ENCODE measurements at places on chromosomes 5 and 9.

- DNase-seq = no peak
These were observed 33.8 kb downstream of the ZNF131 start for GRCh38 chr5:43154469-43154868.

- DNase-seq = no peak
These were observed 74.4 kb downstream of the GLIS3 start for GRCh38 chr9:4225291-4226028.

DNA sequence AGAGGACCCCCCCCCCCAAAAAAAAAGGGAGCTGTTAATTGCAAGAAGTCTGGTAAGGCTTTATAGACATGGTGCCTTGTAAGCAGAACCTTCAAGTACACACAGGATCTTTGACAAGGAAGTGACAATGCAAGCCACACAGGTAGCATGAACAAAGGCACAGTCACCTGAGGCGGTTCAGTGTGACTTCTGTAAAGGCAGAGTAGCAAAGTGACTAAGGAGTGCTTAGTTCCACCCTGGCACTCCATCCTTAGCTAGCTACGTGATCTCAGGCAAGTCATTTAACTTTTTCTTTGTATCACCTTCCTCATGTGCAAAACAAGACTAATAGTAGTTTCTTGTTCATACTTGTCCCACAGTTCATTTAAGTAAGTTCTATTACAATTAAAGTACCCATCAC, 282.0 kb downstream of the PRELID2 start:
- DNase-seq = no peak

- no peak for DNase-seq
These were observed 14.5 kb upstream of the KCNMB1 start for GRCh38 chr5:170403675-170404074.

DNA sequence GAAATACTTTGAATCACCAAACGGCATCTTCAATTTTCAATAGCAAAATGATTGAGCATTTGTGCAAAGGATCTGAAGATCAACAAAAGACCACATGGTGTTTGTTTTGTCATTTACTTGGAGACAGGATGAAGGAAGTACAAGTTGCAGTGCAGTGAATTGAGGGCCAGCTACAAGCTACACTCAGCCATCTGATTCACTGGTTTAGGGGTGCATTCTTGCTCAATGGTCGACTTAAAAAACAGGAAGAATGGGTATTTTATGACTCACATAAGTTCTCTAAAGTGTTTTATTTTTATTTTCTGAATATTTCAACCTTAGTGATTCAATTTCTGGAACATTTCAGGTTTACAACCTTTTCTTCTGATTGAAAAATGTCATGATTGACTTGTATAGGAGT, 412.1 kb upstream of the ADAMTSL1 start:
- no peak for DNase-seq

- DNase-seq = no peak
These were observed 18.8 kb downstream of the PTAR1 start for GRCh38 chr9:69740872-69741505.

DNA sequence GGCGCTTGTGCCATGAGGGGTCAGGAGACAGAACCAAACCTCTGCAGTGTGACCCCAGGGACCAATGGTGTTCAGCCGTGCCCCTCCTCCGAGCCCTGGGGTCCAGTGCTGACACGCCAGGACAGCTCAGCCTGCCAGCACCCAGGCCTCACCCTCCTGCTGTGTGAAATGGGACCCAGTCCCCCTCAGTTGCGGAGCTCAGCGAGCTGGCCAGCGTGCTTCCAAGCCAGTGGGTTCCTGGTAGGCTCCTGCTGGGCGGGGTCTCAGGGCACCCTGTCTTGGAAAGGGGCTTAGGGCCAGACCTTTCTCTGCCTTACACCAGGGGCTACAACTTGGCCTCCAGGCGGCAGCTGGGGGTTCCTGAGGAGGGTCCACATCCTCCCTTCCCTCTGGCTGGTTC, 4.4 kb downstream of the RNF44 start:
- DNase-seq = no peak

DNA sequence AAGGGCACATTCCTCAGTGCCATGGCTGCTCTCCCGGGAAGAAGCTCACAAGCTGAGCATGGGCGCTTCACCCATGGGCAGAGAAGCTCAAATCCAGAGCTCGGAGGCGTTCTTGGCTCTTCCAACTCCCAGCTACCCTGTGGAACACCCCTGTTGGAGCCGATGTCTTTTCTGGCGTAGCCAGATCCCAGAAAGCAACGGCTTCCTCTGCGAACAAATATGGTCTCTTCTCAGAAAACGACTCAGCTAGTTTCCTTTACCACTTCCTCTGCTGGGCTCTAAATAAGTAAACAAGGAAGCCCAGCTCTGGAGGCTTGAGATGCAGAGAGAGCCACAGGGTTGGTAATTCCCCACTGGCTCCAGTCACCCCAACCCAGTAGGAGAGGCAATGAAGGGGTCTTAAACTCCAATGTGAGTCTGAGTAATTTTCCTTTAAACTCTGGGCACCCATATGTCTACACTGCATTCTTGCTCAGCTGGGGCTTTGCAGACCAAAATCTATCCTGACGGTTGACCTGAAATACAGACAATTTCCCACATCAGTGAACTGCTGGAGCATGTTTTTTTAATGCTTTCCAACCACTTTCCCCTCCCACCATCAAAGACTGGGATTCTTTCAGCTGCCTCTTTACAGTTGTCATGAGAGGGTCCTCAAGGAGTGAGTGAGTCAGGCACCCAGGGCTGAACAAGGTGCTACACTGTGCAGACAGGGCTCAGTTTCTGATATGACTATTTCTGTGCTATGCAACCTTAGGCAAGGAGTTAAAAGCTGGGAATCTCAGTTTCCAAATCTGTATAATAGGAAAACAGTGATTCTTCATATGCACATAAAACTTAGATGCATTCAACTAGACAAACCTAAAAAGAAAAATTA, at the start of gene LCP2:
LCP2 (minus strand) TSS at position 189 of the 874 bp plus-strand sequence; CDS start at position 23, 166 bp downstream.
- peak; percentile 53 for DNase-seq

DNA sequence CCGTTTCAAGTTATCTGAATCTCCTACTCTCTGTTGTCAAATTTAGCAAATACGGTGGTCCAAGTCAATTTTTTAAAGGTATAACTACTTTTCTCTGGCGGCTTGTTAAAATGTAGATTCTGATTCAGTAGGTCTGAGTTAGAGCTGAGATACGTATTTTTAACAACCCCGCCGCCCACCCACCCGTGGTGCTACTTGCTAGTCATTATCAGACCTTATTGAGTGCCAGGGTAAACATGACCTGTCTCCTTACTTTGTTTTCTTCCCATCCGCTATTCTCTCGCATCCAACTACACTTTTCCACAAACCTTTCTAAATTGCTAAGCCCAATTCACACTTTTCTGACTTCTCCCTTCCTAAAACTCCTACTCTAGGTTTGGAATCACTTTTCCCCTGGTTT, 694 bp upstream of the PLAA start:
- no peak for DNase-seq

GRCh38 chr9:104984121-104984520, 56.2 kb upstream of the ABCA1 start:
- DNase-seq = no peak

- DNase-seq = no peak
These were observed 25.5 kb upstream of the RAI14 start for GRCh38 chr5:34630596-34630995.

GRCh38 chr5:44257653-44258365, 131.4 kb downstream of the FGF10 start:
- DNase-seq = no peak

- DNase-seq = no peak
These were observed 67.2 kb downstream of the ZNF354C start for GRCh38 chr5:179127136-179128040.

DNA sequence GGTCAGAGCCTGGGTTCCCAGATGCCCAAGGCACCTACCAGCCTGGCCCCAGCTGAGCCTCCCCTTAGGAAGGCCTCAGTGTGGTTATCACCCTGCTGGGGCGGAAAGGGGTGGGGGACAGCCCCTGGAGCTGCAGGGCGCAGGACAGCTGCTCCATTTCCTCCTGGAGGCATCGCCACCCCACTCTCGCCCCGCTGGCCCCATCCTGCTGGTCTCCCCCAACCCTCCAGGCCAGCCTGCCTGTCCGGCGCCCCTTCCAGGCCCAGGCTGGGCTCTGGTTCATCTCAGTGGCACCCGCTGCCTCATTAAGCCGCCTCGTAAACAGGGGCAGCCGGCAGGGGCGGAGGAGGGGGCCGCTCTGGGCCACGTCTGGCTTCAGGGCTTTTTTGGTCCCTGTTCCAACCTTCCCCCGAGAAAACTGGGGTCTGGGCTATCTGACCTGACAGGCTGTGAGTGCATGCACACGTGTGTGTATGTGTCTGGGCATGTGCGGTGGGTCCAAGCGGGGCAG, 30.8 kb upstream of the ENHO start:
- DNase-seq = no peak

- DNase-seq = no peak
These were observed 9.6 kb upstream of the TOR4A start for GRCh38 chr9:137267933-137268355.

- DNase-seq = no peak
These were observed 244.4 kb downstream of the FAM114A2 start for GRCh38 chr5:153794327-153794726.

DNA sequence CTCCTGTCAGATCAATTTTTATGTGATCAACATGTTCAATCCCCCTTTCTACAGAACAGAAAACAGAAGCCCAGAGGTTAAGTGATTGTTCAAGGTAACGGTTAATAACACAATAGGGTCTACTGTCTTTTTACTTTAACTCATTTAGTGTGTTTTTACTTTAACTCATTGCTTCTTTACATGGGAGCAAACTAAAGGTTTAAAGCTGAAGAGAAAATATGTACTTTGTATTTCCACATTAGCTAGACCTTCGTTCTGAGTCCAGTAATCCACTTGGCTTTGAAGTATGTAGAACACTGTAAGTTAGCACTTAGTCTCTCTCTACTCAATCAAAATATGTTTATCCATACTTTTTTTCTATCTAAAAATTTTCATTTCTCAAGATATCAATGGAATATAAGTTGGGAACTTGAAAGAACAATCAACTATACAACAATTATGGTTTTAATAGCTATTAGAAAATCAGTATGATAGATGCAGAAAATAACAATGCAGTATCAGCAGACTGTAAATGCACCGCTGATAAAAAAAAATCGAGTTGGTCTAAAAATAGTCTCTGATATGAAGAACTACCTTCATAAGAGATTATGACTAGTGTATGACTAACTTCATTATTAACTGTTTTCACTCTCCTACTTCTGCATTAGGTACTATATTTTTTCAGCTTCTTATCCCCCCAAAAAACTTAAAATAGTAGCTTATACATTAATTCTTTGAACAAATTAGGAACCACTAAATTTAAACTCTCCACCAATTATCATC, 20.6 kb downstream of the PGGT1B start:
- DNase-seq = no peak

DNA sequence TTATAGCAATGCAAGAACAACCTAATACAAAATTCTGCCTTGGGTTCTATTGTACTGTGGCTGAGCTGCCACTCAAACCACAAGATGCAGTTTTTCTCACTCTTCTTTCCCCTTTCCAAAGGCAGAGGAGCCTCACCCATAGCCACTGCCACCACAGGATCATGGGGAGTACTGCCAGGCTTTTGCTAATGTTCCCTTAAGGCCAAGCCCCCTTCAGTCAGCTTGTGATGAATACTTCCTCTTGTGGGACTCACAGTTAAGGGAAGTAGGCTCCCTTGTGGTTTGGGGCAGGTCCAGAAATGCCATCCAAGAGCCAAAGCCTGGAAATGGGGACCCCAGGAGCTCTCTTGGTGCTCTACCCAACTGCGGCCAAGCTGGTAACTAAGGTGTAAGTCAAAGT, 258.7 kb downstream of the SPATA31D1 start:
- no peak for DNase-seq

DNA sequence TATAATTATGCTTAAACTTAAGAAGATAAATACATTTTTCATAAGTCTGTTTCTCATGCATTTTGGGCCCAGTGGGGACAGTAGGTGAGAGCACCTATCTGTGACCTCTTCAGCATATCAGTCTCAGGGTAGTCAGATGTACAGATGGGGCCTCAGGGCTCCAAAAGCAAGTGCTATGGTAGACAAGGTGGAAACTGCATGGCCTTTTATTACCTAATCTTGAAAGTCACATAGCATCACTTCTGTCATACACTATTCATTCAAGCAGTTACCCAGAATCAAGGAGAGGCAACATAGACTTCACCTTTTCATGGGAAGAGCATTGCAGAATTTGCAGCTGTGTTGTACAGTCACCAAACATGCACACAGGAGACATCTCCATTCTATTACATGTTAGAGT, 94.8 kb downstream of the SV2C start:
- no peak for DNase-seq

DNA sequence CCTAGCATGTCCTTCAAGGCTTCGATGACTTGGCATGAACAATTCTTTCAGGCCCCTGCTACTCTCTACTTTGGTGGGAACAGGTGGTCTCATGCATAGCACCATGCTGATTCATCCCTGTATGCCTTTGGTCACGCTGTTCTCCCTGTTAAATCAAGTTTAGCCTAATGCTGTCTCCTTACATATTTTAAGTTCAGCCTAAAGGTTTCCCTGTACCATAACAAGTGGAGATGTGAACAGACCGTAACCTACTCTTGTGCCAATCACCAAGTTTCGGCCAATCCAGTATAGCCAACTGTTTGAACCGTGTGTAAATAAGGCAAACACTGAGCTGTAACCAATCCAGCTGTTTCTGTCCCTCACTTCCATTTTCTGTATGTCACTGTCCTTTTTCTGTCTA, 8.0 kb downstream of the GAS1 start:
- no peak for DNase-seq

DNA sequence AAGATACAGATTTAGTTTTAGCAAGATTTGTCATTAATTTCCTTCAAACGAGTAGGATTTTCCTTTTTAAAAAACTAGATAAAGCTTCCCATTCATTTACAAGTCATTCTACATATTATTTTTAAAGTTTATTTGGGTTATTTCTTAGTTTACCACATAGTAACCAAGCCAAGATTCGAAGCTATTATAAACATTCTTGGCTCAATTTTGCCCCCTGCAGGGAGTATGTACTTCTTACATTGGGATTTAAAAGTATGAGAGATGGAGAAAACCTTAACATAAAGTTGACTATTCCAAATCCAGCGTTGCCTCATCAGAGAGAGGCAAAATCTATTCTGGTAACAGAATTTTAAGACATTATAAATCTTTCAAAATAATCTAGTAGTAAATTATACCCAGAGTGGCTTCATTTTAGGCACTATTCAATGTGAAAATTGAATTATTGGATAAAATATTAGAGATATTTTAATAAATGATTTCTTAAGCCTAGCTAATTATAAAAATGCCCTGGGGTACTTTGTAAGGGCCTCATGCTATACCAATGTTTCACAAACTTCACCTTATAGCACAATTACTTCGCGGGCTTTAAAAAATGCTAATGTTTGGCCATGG, 39.1 kb downstream of the FBN2 start:
- no peak for DNase-seq

GRCh38 chr9:811106-811531, 30.4 kb upstream of the DMRT1 start:
- no peak for DNase-seq
